Skeletal muscle tissue (tissue), 5 donors: ENCODE measurements at places on chromosomes 5 and 9. TPM values are rescaled to one million over a fixed set of nuclear protein-coding genes. Genes with fewer than 3 reads are reported as not detected.

LECT2 gene
- not detected for total RNA-seq

GALNT12 gene
- 1.6 TPM for total RNA-seq

ECSCR gene
- total RNA-seq: 17.2 TPM

AKNA gene
- 6.3 TPM for total RNA-seq

RIMOC1 gene
- 8.4 TPM for total RNA-seq

TNC gene
- total RNA-seq: 30.8 TPM

PDE8B gene
- total RNA-seq: 1.0 TPM

PLAC8L1 gene
- not detected for total RNA-seq

NEK6 gene
- 15.7 TPM for total RNA-seq

SPINK6 gene
- not detected for total RNA-seq

SH3RF2 gene
- total RNA-seq: 3.7 TPM

CCL21 gene
- 15.7 TPM for total RNA-seq

SGCD gene
- 73.6 TPM for total RNA-seq

TIMD4 gene
- total RNA-seq: 3.1 TPM

BNIP1 gene
- 15.7 TPM for total RNA-seq

OCLN gene
- 0.52 TPM for total RNA-seq

NACC2 gene
- total RNA-seq: 7.3 TPM

DDX4 gene
- not detected for total RNA-seq

FBP1 gene
- not detected for total RNA-seq

TRIM36 gene
- 2.6 TPM for total RNA-seq

TRIM7 gene
- total RNA-seq: 9.9 TPM

FBXO38 gene
- total RNA-seq: 60.0 TPM

CDC20B gene
- total RNA-seq: not detected

TAF11L2 gene
- total RNA-seq: not detected

PCDHA9 gene
- 0.52 TPM for total RNA-seq

STX17 gene
- 18.3 TPM for total RNA-seq

EQTN gene
- not detected for total RNA-seq

PLCXD3 gene
- total RNA-seq: 0.52 TPM

ADRA1B gene
- total RNA-seq: under 0.01 TPM

EPB41L4B gene
- 6.8 TPM for total RNA-seq

CATSPER3 gene
- total RNA-seq: 0.52 TPM

CCDC112 gene
- total RNA-seq: 1.0 TPM

EFNA5 gene
- 8.4 TPM for total RNA-seq

RNF20 gene
- total RNA-seq: 24.5 TPM

EDIL3 gene
- total RNA-seq: 14.1 TPM

APBA1 gene
- 2.6 TPM for total RNA-seq

TTC39B gene
- 4.2 TPM for total RNA-seq
